ENCODE measurements at places on chromosomes 3 and 15. TPM values are rescaled to one million over a fixed set of nuclear protein-coding genes. Genes with fewer than 3 reads are reported as not detected.

DNA sequence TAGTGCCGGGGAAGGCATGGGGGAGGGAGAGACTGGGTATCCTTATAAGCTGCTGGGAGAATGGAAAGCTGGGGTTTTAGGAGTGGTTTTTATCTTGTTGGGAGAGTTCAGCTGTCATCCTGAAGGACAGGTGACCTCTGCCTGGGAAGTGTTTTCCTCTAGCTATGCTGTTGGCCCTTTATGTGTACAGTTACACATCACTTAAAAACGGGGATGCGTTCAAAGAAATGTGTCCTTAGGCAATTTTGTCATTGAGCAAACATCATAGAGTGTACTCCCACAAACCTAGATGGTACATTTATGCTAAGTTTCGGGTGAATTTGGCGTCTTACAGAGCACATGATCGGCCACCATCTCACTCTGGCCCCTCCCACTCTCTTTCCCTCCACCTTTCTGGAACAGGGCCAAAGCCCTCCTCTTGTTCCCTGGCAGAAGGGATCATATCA is 164.3 kb upstream of the NUDT16 start:
- DNase-seq, result no peak

- no peak for DNase-seq
Observed at GRCh38 chr3:46019707-46020106, 7.6 kb downstream of the XCR1 start.

GRCh38 chr3:102141928-102142239 is 292.6 kb downstream of the NFKBIZ start:
- no peak for DNase-seq

DNA sequence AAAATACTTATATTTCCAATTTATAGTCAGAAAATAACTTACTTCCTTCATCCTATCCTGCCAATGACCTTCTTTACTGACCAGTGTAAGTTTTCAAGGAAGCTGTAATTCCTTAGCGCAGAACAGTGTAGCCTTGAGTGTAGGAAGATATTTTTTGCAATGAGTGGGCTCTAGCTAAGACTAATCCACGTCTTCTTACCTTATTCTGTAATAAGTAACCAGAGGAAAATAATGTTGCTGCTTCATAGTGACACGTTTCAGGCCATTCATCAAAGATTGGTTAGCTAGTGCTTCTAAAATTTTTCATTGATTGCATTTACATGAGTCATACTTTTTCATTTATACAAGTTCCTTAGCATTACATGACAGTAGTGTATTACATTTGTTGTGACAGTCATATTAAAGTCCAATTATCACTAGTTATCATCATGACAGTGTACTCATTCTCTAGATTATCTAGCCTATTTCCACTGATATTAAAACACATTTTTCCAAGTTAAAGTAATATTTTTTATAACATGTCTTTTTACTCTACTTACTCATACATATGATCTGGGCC is 403.8 kb upstream of the EPHA3 start:
- DNase-seq, result no peak

GRCh38 chr3:49222002-49222401 is 50.6 kb downstream of the KLHDC8B start:
- DNase-seq, result no peak

DNA sequence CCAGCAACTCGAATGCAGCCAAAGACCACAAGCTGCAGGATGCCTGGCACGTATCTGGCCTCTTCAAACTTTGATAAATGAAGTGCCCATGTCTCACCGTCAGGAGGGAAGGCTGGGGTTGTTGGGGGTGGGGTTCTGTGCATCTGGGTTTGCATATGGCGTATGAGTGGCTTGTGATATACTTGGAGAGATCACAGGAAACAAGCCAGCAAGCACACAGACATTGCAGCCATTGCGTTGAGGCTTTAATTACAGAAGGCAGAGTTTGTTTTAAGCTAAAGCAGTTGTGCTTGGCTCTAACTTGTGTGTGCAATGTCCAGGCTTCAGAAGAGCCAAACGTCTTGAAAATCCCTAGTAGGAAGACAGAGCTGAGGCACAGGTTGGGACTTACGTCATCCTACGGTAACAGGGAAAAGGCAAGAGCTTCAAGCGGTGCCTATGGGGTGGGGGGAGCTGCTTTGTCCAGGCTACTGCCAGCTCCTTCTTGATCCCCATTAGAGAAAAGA is 109.2 kb downstream of the ASB7 start:
- DNase-seq, result peak; percentile 17

- no peak for DNase-seq
Observed at GRCh38 chr3:57587905-57588304, 9.2 kb downstream of the ARF4 start.

The SPSB4 gene
- not detected for total RNA-seq

DNA sequence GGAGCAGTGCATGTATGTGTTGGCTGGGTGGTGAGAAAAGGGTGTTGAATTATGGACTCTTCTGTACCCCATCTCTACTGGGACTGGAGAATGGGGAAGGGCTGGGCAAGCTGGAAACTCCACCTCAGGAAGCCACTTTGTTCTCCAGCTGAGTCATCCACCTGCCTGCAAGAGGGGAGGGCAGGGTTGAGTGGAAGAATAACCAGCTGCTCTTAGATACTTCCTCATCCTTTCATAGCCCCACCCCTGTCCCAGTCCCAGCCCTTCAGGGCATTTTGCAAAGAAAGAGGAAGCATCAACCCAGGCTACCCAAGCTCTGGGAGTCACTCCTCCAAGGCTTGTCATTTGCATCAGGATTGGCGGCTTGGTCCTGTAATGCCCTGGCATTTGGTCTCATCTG is 33.1 kb downstream of the RAB11A start:
- DNase-seq, result no peak

DNA sequence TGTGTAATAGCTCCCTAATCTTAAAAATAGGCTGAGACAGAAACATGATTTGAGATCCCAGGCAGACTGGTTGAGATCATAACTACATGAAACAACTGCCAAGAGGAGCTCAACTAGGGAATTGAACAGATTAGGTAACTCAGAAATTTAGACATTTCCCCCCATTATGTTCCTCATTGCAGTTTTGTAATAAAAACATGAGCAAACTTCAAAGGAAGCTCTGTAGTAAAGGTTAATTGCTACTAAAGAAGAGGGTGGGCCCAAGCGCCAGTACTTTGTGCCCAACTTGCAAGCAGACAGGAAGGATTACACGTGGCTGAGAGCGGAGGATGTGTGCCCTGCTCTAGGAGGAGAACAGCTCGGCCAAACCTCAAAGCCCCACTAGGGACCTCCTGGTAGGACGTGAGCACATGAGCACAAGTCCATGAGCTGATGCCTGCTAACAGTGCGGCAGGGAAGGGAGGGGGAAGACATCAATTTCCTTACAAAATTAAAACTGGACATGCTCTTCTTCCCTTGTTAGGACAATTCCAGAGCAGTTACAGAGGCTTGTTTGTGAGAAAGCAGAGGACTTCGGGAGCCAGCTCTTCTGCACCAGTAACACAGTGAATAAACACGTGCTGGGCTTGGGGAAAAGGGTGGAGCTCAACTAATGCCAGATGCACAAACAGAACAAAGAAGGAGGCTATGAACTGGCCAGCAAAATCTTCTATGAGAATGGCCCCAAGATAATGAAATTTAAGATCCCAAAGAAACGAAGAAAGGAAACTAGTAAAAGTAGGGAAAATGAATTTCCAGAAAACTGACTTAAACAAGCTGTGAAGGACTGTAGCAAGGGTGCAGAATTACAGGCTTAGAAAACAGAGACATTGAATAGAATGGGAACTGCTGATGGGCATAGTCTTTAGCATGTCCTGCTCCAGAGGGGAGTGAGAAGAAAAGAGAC is 275.5 kb downstream of the MECOM start:
- peak; percentile 13 for DNase-seq

The RTP3 gene
- not detected for total RNA-seq

The XCR1 gene
- 0.15 TPM for total RNA-seq

All from uterus (tissue), 4 donors.